Left hindlimb (tissue), 1 donor: ENCODE measurements at places on chromosomes 16 and 17.
A peak's percentile ranks its signal among the peaks of the same experiment; 100 is the strongest.

- DNase-seq, result peak; percentile 78
Observed at GRCh38 chr16:997440-998051, 16.0 kb downstream of the SOX8 start.

GRCh38 chr16:8919089-8919933 is 37.2 kb downstream of the LITAFD start:
- DNase-seq, result no peak

- no peak for DNase-seq
Observed at GRCh38 chr17:59678918-59679317, 28.3 kb downstream of the PTRH2 start.

GRCh38 chr16:85894266-85894665 is 4.7 kb upstream of the IRF8 start:
- no peak for DNase-seq
